ENCODE measurements at places on chromosomes 12 and 14. TPM values are rescaled to one million over a fixed set of nuclear protein-coding genes. Genes with fewer than 3 reads are reported as not detected.

IFT81 gene
- total RNA-seq = 9.4 TPM

KRT2 gene
- not detected for total RNA-seq

STON2 gene
- 9.3 TPM for total RNA-seq

PIK3C2G gene
- total RNA-seq = not detected

LIN7A gene
- 14.4 TPM for total RNA-seq

RPL10L gene
- total RNA-seq = not detected

AQP2 gene
- not detected for total RNA-seq

MIPOL1 gene
- 6.5 TPM for total RNA-seq

SERPINA1 gene
- total RNA-seq = 7.7 TPM

ANO6 gene
- total RNA-seq = 44.9 TPM

CMTM5 gene
- total RNA-seq = not detected

FAR2 gene
- 3.2 TPM for total RNA-seq

KRT6A gene
- total RNA-seq = 0.27 TPM

SLC2A14 gene
- total RNA-seq = not detected

HCAR3 gene
- 0.12 TPM for total RNA-seq

SOAT2 gene
- 0.12 TPM for total RNA-seq

TAS2R30 gene
- 0.72 TPM for total RNA-seq

NPFF gene
- not detected for total RNA-seq

RHOJ gene
- total RNA-seq = 13.3 TPM

DPPA3 gene
- not detected for total RNA-seq

TTC6 gene
- not detected for total RNA-seq

GUCY2C gene
- total RNA-seq = not detected

FAM181A gene
- not detected for total RNA-seq

NFATC4 gene
- 21.7 TPM for total RNA-seq

MANSC1 gene
- 8.4 TPM for total RNA-seq

OR4E2 gene
- not detected for total RNA-seq

SPX gene
- total RNA-seq = 15.7 TPM

KLHL33 gene
- total RNA-seq = 0.77 TPM

KDM5A gene
- 27.3 TPM for total RNA-seq

FITM1 gene
- 140 TPM for total RNA-seq

GLS2 gene
- total RNA-seq = 0.57 TPM

ACYP1 gene
- 11.7 TPM for total RNA-seq

OASL gene
- 0.55 TPM for total RNA-seq

NGB gene
- not detected for total RNA-seq

SCARB1 gene
- total RNA-seq = 12.0 TPM

KRT6C gene
- total RNA-seq = not detected

ART4 gene
- total RNA-seq = 3.3 TPM

FOXN4 gene
- not detected for total RNA-seq

CCDC88C gene
- total RNA-seq = 3.2 TPM

HOTAIR gene
- not detected for total RNA-seq

LRIG3 gene
- total RNA-seq = 4.3 TPM

CLEC7A gene
- total RNA-seq = 2.8 TPM

EMC9 gene
- total RNA-seq = 16.4 TPM

ESR2 gene
- total RNA-seq = 0.47 TPM

B4GALNT3 gene
- 49.6 TPM for total RNA-seq

FERMT2 gene
- 116 TPM for total RNA-seq

FAM186B gene
- 0.47 TPM for total RNA-seq

AKAP5 gene
- total RNA-seq = 0.30 TPM

EIF2S1 gene
- 104 TPM for total RNA-seq

KRT85 gene
- total RNA-seq = not detected

CCDC85C gene
- total RNA-seq = 49.3 TPM

DUSP6 gene
- 23.0 TPM for total RNA-seq

DPY19L2 gene
- total RNA-seq = 51.0 TPM

CACNA2D4 gene
- total RNA-seq = 1.0 TPM

PRPH gene
- not detected for total RNA-seq

CAPZA3 gene
- not detected for total RNA-seq

LMNTD1 gene
- total RNA-seq = not detected

Data from left ventricle myocardium superior (tissue), 1 donor.